ENCODE measurements at places on chromosomes 13 and 19.

DNA sequence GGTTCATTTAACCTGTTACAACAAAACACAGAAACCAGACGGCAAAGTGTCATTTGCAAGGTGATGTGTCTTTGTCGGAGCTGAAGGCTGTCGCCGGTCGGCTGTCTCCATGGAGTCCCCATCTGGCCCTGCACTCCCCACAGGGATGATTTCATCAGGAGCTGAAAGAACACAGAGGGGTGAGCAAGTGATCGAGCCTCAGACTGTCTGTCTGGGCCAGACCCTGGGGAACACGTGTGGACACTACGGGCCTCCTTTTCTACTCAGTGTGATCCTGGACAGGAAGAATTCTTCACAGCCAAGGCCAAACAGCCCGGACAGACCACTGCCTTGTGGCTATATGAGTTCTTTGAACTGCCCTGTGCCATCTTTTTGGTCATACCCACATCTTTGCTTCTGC, 85.1 kb downstream of the RNASEH2B start:
- DNase-seq, result no peak

DNA sequence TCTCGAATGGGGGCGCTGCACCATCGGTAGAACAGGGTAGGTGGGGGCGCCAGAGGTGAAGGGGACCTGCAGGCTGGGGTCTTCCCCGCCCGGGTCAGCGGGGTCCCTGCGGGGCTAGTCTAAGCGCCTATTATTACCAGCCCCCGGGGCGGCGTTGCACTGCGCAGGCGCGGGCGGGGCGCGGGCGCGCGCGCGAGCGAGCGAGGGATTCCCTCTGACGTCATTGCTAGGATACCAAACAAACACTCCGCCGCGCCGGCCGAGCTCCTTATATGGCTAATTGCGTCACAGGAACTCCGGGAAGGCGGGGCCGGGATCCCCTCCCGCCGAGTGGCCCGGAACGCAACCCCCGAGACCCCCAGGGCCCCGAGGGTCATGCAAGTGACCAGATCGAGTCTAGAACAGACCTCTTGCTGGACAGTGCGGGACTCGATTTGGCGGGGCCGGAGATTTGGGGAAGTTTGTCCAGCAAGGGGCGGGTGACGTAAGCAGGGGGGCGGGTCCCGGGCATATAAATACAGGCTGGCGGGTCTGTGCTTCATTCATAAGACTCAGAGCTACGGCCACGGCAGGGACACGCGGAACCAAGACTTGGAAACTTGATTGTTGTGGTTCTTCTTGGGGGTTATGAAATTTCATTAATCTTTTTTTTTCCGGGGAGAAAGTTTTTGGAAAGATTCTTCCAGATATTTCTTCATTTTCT, at the start of gene FOSB:
Gene FOSB (plus strand): TSS at position 541 of the 703 bp plus-strand sequence. CDS start 591 bp downstream, outside the sequence.
- DNase-seq, result peak; percentile 92

- no peak for DNase-seq
These were observed 10.4 kb upstream of the TBC1D4 start for GRCh38 chr13:75492389-75492788.

DNA sequence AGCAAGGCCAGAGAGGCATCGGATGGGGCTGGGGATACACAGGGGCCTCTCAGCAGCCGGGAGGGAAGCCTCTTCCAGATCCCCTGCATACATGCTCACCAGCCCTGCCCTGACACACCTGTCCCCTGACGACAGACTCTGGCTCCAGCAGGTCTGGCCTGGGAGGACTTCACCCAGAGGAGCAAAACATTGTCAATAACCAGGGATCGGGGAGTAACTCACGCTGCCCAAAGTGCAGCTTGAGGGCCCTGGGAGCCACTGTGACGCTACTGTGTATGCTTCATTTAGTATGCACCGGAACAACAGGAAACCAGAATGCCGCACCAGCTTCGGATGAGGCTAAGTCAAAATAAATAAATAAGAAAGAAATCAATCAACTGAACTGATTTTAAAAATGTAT, 12.4 kb upstream of the CD22 start:
- DNase-seq, result peak; percentile 59

GRCh38 chr13:20546556-20546955, 20.4 kb upstream of the IFT88 start:
- no peak for DNase-seq

- no peak for DNase-seq
These were observed 39.9 kb upstream of the CEACAM8 start for GRCh38 chr19:42634409-42635232.

DNA sequence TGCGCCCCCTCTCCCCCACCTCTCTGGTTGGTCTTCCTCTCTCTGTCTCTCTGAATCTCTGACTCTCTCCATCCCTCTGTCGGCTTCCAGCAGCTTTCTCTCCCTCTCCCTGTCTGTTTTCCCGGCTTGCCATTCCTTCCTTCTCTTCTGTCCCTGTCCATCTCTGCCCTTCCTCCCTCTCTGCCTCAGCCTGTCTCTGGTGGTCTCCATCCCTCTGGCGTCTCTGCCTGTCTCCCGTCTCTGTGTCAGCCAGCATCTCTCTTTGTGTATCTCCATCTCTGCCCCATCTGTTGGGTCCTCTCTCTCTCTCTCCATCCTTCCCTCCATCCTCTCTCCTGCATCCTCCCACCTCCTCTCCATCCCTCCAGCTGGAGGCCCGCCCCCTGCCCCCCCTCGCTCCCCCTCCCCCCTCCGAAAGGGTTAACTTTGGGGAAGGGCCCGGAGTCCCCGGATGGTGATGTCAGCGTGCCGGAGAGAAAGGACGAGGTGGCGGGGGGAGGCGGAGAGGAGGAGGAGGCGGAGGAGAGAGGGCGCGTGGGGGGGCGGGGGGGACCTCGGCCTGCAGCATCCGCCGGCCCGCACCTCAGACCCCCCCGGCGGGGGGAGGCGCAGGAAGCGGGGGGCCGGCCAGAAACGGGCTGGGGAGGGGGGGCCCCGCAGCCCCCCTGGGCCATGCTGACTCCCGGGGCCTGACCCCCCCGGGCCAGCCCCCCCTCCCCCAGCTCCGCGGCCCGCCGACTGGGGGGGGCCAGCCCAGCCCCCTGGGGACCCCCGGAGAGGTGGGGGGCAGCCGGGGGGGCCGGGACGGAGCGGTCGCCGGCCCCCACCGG, at the start of gene BRSK1:
Gene BRSK1 (plus strand): TSS at position 450 of the 830 bp plus-strand sequence. CDS start 446 bp downstream, outside the sequence.
- no peak for DNase-seq

- no peak for DNase-seq
These were observed 69.4 kb downstream of the PSPC1 start for GRCh38 chr13:19713186-19713965.

DNA sequence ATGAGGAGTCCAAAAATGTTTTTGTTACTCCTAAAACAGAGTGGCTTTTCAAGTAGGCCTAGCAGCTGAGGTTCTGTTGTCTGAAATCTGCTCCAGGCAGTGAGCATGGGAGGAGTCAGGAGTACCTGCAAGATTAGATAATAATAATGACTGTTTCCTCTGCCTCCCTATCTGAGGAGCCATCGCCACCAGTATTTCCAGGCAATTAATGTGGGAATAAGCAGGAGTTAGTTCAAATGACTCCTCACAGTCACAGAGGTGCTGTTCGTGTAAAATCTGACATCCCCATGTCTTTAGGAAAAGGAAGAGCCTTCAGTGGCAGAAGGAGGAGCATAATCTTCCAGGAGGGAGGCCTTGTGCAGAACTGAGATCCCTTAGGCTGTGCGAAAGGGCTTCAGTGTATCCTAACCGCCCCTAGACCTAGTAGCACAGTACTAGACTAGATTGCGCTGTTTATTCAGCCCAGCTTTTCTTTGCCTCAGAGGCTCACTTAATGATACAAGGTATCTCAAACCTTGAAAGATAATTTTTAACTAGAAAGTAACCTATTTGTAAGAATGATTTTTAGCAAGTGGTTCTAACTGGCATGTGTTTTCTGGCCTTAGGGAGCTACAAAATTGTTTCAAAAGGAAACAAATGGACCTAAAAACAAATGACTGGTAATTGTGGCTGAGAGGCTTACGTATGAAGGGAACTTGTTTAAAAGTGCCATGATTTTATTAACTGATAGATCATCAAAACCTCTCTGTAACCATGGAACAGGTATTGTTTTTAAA, 49.0 kb downstream of the FREM2 start:
- DNase-seq, result no peak

- DNase-seq, result no peak
These were observed 11.9 kb downstream of the ZNF541 start for GRCh38 chr19:47560999-47561398.

GRCh38 chr13:29439601-29440388, 155.7 kb downstream of the SLC7A1 start:
- DNase-seq, result no peak
